NCI-H1105 (cell line): ENCODE measurements at places on chromosomes 7 and 10.

GRCh38 chr7:137546671-137547070 is 203.1 kb upstream of the PTN start:
- DNase-seq: no peak

GRCh38 chr10:117677239-117677638 is 134.7 kb downstream of the EMX2 start:
- DNase-seq: no peak

GRCh38 chr10:12675186-12675585 is 325.8 kb downstream of the CAMK1D start:
- no peak for DNase-seq

DNA sequence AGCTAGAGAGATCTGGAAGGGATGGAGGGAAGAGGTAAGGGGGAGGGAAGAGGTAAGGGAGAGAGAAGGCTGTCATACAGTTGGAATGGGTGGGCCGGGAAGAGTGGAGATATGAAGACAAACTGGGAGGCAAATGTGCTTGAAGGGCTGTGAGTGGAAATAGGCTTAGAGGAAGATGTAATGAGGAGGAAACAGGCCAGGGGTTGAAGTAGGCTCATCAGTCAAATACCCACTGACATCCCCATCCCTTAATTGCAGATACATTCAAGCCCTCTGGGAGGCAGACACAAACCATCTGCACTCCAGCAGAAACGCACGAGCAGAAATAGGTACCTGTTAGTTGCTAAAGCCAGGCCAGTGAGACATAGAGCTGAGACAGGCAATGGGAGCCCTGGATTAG is 2.1 kb downstream of the SYNPO2L start:
- no peak for DNase-seq

DNA sequence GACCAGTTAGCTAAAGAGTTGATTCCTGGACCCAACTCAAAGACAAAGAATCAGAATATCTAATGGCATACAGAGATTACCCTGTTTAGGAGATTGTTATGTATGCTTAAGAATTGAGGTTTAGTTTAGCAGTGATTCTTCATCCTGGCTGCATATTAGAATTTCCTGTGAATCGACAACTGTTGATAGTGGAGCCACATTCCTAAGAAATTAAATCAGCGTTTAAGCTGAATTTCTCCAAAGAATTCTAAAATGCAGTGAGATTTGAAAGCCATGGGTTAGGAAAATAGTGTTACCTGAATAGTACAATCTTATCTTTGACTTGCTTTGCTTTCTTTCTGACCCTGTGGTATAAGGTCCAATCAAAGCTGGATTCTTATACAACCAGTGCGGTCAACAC is 16.4 kb upstream of the FERD3L start:
- DNase-seq: no peak

GRCh38 chr10:93392121-93392520 is 90.0 kb downstream of the MYOF start:
- no peak for DNase-seq

GRCh38 chr7:155265144-155265543 is 32.5 kb upstream of the INSIG1 start:
- no peak for DNase-seq

GRCh38 chr7:149624006-149624405 is 126.4 kb upstream of the ZNF746 start:
- no peak for DNase-seq

- peak; percentile 84 for DNase-seq
Measured at GRCh38 chr7:154577141-154577873, 425.6 kb downstream of the PAXIP1 start.

DNA sequence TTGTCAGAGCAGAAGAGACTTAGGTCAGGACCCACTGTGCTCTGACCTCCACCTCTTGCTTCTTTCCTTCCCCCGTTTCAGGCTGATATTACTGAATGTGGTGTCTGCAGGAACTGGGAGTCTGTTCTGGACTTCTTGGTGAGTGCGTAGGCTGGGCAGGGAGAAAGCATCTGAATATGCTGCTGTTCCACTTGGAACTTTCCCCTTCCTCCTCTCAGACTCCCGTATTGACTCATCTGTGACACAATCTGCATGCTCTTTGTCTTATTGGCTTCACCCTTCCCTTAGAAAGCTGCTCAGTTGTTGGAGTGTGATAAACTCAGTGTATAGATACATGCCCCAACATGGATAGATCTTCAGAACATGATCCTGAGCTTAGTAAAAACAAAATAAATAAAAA is 137.6 kb upstream of the HABP2 start:
- DNase-seq: no peak

DNA sequence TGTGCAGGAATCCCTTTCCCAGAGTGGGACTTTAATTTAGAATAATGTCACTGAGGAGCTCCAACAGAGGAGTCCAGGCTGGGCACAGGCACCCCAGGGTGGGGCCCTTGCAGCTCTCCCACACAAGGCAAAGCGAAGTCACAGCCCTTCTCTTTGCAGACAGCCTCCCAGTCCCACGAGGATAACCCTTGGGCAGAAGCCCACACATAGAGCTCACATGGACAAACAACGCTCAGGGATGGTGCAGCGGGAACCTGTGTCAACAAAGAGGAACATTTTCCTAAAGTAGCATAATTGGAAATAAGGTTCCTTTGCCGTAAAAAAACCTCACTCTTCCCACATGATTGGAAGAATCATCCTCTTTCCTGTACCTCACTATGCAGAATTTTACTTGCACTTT is 29.3 kb upstream of the GGCT start:
- no peak for DNase-seq

- DNase-seq: no peak
Measured at GRCh38 chr7:115346685-115347084, 424.8 kb downstream of the MDFIC start.

DNA sequence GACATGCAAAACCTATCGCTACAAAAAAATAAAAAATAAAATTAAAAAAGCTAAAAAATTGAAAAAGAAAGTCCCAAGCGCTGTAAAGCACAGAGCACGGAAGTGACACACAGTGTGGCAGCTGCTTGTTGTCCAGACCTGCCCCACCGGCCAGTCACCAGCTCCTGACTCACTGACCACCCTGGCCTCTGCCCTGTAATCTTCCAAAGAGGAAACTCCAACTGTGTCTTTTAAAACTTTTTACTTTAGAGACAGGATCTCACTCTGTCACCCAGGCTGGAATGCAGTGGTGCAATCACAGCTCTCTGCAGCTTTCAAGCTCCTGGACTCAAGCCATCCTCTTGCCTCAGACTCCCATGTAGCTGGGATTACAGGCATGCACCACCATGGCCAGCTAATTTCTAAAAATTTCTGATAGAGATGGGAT is 23.6 kb downstream of the GNA12 start:
- DNase-seq: no peak

GRCh38 chr10:117626228-117626627 is 83.7 kb downstream of the EMX2 start:
- DNase-seq: no peak

GRCh38 chr7:23533238-23533604 is 1.4 kb upstream of the TRA2A start:
- DNase-seq: no peak

GRCh38 chr10:122044713-122045112 is 55.8 kb downstream of the TACC2 start:
- no peak for DNase-seq

- no peak for DNase-seq
Measured at GRCh38 chr7:7524121-7524520, 11.6 kb downstream of the COL28A1 start.

GRCh38 chr10:33461295-33461640 is 126.8 kb upstream of the NRP1 start:
- DNase-seq: no peak

- DNase-seq: no peak
Measured at GRCh38 chr10:69268761-69269416, 9.4 kb upstream of the HK1 start.

DNA sequence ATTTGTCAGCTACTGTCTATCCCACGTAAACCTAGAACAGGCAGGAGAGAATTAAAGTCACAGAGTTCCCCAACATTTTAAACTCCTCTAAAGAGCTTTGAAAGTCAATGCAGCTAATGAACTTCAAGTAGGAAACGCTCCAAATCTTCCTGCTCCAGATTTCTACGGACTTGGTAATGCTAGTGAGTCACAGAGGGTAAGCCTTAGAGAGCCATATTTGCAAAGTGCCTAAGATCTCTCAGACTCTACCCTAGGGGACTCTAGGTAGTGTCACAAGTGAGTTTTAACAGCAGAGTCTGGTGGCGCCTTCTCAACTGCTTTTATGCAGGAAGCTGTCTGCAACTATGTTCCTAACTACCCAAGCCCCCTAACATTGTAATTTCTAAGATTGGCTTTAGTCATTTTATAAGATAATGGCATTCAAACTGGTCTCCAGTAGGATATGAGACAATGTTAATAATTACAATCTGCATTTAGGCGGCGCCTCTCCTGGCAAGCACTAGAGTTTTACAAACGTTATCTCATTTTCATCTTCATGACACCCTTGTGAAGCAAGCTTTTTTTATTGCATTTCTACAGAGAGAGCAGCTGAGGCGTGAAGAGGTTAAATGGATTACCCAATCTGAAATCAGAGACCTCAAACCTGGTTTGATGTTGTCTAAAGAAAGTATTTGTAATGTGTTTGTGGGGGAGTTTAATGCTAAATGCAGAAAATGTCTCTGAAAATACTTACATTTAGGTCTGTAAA is 22.0 kb upstream of the FZD1 start:
- no peak for DNase-seq

DNA sequence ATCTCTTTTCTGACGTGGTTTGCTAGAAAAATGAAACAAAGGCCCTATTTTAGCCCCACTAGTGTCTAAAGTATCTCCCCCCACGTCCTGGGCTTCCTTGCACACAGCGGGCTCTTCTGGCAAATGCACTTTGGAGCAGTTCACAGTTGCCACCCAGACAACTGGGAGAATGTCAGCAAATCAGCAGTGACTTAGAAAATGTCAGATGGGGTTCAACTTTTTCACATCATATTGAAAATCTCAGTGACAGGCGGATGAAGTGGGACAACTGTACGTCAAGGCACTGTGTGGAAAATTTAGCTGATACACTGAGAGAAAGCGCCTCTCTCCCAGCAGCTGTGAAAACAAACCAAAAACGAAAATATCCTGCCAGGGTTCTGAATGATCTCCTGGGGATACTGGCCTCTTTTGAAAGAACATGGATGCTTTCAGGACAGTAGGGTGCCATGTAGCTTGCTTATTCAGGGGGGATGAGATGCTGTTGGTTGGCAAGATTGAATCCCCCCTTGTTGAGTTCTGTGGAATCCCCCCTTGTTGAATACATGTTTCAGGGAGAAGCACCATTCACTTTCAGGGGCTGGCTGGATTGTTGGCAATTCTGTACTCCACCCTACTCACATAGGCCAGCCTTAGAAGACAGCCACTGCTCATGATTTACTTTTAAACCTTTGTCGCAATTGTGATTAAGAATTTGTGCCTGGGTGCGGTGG is 372.8 kb upstream of the CELF2 start:
- no peak for DNase-seq

GRCh38 chr7:149220534-149220933 is 18.9 kb upstream of the ZNF212 start:
- DNase-seq: no peak

DNA sequence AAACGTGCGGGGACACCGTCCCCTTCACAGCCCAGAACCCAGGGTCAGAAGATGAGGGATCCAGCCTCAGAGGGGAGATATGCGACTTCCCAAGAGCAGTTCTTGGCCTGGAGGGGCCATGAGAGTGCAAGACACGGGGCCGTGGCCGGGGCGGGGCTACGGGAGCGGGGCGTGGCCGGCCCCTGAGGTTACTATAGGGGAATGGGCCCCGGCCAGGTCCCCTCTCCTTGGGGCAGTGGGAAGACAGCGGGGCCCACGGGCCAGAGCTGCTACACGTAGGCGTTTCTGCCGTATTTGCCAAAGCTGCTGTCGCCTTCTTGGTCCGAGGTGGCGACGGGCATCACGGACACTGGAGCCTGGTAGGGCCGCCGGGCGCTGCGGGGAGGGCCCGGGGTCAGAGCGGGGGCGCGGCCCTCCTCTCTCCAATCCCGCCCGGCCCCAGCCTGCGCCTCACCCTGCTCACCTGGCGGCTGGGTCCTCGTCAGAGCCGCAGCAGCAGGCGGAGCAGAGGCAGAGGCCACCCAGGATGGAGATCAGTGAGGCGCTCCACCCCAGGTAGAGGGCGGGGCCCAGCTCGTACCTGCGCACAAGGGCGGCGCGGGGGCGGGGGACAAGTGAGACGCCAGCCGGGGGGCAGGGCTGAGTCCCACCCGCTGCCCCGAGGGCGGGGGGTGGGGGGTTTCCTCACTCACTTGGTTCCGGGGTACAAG is 5.3 kb downstream of the CLDN15 start:
- peak; percentile 83 for DNase-seq

- DNase-seq: no peak
Measured at GRCh38 chr10:49338604-49339003, 39.6 kb downstream of the C10orf71 start.

DNA sequence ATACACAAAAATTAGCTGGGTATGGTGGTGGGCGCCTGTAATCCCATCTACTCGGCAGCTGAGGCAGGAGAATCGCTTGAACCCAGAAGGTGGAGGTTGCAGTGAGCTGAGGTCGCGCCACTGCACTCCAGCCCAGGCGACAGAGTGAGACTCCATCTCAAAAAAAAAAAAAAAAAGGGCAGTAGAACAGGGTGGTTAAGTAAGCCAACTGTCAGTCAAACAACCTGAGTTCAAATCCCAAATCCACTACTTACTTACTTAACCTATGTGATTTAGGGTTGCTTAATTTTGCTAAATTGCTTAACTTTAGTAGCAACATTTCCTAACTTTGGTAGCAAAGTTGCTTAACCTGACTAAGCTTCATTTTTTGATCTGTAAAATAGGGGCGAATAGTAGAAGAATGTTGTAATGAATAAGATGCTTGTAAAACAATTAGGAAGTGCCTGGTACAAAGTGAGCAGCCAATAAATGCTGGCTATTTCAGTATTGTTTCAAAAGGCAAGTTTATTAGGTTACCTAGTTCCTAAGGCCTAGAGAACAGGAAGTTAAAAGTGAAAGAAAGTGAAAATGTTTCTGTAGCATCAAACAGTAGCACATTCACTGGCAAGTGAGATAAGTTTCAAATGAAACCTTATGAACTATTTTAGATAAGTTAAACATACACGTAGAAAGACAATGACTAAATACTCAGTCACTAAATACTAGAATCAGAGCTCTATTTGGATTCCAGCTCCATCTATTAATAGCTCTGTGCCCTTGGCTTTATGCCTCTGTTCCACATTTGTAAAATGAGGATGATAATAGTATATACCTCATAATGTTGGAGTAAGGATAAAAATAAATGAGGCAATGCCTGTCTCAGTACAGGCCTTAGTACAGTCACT is 64.3 kb downstream of the HOXA1 start:
- no peak for DNase-seq

DNA sequence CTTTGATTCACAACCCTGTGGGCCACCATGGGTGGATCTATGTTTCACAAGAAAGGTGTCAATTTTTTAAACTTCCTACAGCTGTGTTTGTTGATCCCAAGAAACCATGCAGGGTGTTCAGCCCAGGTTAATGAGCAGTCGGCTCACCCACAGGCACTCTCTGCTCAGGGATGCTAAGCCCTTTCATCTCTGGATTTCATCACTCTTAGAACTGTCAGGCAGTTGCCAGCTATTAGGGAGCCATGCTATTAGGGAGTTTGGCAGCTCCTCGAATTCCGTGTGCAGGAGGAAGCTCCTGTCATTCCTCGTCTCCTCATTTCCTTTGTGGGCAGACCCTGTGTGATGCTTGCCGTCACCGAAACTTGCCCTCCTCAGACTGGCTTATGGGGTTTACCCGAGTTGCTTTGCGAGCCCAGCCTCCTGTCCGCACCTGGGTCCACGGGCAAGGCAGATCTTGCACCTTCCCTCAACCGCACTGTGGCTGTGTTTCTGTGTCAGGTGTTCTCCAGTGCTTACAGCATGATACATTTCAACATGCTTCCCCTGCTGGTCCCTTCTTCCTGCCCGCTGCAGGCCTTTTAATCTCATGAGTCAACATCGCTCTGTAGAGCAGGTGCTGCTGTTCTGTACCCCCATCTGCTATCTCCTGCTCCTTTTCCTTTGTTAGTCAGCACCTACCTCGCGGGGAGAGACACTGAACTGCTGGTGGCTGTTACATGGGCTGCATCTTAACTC is 509.8 kb downstream of the SUGCT start:
- DNase-seq: no peak
